SK-N-SH (cell line): ENCODE measurements at places on chromosomes 2 and 18.

GRCh38 chr2:109380502-109381326 is 233.1 kb downstream of the SEPTIN10 start:
- DNase-seq, result no peak

- no peak for DNase-seq
Measured at GRCh38 chr2:241891988-241892298, 22.4 kb downstream of the RTP5 start.

- DNase-seq, result no peak
Measured at GRCh38 chr2:188898261-188898660, 75.9 kb upstream of the COL3A1 start.

DNA sequence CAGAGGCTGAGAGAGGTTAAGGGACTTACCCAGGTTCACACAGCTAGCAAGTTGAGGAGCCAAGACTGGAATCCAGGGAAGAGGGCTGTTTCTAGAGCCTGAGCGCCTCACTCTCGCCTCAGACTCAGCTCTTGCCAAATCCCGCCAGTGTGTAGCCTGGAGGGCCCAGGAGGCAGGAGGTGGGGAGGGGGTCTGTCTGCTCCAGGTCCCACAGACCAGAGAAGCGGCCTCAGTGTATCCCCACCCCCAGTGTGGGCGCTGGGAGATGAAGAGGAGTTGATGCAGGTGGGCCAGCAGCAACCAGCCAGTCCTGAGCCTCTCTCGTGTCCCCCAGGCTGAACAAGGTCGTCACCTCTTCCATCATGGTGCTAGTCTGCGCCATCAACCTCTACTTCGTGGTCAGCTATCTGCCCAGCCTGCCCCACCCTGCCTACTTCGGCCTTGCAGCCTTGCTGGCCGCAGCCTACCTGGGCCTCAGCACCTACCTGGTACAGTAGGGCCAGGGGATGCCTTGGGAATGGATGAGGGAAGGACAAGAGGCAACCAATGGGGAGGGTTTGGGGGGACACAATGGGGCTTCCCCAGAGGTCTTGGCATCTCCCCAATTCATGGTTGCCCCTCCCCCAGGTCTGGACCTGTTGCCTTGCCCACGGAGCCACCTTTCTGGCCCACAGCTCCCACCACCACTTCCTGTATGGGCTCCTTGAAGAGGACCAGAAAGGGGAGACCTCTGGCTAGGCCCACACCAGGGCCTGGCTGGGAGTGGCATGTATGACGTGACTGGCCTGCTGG is 5.2 kb upstream of the CTDSP1 start:
- DNase-seq, result peak; percentile 16

DNA sequence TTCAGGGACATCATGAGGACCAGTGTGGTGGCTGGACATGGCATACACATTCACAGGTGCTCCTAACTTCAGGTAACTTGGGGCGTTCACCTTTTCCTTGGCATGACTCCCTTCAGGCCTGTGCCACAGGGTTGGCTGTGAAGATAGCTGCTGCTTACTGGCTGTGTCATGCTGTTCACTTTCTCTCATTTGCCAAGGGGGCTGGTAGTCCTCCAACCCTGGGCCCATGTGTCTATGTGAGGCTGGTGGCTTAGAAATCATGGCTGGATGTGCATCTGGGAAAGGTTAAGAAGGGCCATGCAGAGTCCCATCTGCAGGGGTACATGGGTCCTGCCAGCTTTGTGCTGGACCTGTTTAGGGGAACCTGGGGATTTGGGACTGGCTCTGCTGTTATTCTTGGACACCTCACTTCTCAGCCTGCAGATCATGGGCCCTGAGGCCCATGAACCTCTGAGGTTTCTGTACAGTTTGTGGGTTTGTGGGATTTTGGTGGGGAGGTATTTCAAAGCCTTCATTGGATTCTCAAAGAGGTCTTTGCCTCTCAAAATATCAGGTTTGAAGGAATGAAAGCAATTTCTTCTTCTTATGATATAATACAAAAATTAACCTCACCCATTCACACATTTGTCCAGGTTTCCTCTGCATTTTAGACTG is 62.9 kb downstream of the FHOD3 start:
- no peak for DNase-seq
